Fibroblast of villous mesenchyme (primary cell): ENCODE measurements at places on chromosomes 13 and 19. TPM values are rescaled to one million over a fixed set of nuclear protein-coding genes. Genes with fewer than 3 reads are reported as not detected.

DNA sequence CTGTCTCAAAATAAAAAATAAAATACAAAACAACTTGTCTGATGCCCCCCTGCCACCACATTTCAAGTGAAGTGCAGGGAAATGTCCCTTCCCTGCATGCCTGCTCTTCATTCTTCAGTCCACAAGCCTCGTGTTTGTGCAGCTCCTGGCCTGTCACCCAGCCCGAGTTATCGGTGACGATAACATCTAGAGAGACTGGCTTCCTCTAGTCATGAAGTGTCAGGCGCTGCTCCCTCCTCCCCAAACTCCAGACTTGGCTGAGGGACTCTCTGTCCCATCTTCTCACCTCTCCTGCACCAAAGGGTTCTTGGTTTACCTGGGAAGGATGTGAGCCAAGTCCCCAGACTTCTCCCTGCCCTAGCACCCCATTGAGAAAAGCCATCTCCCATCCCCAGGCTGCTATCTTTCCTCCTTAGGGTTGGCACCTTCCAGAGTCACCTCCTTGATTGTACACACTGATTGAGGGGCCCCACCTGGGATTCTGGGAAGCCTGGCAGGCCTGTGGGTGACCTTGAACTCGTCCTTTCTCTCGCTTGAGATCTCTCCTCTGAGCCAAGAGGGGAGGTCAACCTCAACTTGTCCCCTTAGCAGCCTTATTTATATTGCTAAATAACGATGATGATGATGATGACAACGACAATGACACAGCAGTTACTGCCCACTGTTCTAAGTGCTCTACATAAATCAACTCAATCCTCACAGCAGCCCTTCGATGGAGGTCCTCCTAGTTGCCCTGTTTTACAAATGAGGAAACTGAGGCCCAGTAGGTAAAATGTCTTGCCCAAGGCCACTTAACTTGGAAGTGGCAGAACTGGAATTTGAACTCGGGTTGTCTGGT is 13.1 kb upstream of the PLAUR start:
- DNase-seq = no peak

DNA sequence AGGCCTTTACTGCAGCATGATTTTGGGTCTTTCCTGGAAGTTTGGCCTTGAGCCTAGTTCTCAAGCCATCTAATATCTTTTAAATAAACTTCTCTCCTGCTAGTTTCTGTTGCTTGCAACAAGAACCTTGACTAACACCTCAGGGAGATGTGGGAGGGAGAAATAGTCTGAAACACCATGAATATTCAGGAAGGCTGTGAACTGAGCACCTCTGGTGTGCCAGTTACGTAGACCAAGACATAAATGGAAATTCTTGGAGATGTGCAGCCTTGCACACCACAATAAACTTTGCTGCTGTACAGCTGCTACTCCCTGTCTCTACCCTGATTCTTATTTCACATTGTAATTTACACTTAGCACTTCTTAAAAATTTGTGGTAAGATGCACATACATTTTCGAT is 86.9 kb upstream of the SPATA13 start:
- no peak for DNase-seq

DNA sequence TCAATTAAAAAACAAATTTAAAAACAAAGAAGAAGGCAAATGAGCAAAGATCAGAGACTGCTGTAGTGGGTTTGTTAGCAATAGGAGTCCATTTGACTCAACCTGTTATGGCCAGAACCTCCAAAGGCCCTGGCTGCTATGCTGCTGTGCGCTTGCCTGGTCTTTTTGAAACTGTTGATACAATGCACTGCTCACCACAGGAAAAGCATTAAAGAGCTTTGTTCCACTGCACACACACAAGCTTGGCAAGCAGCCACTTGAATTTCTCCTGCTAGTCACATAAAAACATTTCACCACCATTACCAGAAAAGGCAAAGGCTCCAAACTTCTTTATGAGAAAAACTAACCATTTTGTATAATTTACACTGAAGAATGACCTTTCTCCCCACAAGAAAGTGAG is 132.2 kb downstream of the FREM2 start:
- no peak for DNase-seq

DNA sequence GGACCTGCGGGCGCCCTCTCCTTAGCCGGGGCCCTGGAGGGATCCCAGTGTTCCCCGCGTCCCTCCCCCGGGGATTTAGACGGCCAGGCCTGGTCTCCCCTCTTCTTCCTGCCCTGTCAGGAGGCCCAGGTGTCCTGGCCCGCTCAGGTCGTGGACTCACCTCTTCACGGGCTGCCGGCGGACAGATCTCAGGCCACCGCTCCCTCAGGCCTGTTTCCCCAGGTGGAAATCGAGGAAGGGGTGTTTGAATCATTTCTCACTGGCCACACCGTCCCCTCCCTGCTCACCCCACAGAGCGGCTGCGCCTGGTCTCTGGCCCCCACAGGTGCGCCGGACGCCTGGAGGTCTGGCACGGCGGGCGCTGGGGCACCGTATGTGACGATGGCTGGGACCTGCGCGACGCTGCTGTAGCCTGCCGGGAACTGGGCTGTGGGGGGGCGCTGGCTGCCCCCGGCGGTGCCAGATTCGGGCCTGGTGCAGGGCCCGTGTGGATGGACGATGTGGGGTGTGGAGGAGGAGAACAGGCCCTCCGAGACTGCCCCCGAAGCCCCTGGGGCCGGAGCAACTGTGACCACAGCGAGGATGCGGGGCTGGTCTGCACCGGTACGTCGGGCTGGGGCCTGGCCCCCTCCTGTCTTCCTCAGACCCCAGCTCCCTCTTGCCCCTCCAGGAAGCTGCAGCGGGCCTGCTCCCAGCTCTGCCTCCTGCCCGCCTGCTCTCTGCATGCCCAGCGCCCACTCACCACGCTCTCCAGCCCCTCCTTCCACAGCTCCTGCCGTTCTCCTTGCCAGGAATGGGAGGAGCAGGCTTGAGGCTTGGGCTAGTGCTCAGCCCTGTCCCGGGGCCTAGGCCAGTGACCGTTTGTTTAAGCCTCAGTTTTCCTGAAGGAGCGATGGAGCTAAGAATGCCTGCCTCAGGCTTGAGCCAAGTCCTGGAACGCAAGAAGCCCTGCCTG is 2.5 kb downstream of the SSC5D start:
- DNase-seq = no peak

The RNF225 gene
- total RNA-seq = under 0.01 TPM in 1 of 2 replicates, not detected in the other

The ZNF433 gene
- total RNA-seq = 1.3 and 4.2 TPM in 2 replicates
